ENCODE measurements at places on chromosomes 4 and X.

- DNase-seq: no peak
Observed at GRCh38 chr4:55347610-55348228, 1.7 kb downstream of the SRD5A3 start.

- no peak for DNase-seq
Observed at GRCh38 chr4:13263967-13264525, 220.1 kb downstream of the RAB28 start.

DNA sequence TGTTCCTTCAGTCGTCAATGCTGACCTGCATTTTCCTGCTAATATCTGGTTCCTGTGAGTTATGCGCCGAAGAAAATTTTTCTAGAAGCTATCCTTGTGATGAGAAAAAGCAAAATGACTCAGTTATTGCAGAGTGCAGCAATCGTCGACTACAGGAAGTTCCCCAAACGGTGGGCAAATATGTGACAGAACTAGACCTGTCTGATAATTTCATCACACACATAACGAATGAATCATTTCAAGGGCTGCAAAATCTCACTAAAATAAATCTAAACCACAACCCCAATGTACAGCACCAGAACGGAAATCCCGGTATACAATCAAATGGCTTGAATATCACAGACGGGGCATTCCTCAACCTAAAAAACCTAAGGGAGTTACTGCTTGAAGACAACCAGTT, 12.6 kb downstream of the TLR8 start:
- no peak for DNase-seq

DNA sequence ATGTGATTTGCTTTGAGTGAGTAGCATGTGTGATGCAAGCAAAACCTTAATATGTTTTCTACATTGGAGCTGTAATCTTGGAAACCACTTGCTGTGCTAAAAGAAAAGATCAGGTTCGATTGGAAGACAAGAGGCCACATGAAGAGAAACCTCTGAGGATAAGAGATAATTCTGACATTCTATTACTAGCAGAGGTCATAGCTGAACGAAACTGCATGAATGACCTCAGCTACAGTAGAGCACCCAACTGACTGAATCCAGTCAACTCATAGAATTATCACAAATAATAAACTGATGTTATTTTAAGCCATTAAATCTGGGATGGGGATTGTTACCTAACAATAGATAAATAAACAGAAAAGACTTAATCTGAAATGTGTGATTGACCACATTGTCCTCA, 147.1 kb downstream of the CAMK2D start:
- no peak for DNase-seq

- no peak for DNase-seq
Observed at GRCh38 chr4:40825014-40825838, 75.5 kb downstream of the NSUN7 start.

DNA sequence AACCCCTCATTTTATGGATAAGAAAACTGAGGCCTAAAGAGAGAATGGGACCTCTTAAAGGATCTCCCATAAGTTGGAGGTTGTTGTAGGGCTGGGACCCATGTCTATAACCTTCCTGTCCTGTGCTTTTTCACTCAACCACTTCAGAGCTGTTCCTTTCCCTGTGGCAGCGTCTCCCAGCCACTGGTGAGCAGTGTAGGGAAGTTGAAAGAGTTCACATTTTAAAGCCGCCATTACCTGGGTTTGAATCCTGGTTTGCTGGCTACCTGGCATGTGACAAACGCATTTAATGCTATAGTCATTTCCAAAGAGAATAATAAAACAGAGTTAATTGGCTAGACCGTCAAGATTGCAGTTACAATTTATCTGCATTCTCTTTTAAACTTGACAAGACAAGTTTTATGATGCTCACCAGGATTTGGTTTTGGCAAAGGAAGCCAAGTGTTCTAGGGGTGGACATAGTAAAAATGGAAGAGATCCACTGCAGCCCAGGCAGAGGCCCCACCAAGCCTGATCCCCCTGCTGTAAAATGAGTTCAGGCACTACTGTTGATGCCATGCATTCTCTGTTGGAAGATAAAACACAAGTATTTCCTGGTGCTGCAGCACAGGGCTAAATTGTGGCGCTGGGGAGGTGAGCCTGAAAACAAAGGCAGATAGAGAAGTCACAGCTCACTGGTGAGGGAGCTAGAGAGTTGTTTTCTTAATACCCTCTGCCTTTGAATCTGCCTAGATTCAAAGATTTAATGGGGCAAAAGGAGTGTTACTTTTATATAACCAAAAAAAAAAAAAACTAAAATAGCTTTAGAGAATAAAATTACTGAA, 218.7 kb downstream of the NWD2 start:
- no peak for DNase-seq

DNA sequence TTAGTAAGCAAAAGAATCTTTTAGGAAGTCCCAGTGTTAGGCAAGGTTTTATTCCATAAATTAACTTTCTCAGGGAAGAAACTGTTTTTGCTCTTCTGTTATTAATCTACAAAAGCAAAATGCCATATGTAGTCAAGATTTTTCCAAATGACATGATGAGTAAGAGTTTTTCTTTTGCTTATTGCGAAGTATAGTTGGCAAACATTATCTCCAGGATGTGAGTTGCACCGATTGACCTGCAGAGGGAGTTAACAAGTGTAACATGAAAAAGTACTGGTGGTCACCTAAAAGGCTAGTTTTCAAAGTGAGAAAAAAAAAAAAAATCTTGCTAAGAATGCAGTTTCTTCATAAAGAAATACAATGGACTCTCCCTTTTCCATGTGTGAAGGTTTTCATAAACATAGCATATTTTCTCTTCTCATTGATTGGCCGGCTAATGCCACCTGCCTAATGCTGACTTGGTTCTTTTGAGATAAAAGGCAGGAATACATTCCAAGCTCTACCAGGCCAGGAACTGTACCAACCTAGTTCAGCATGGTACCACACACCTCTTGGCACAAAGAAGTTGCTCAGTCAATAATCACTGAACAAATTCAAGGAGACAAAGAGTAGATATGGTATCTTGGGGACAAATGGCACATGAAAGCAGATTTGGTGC, 100.2 kb downstream of the LNX1 start:
- DNase-seq: peak; percentile 61

Data from foreskin keratinocyte (primary cell).